ENCODE measurements at places on chromosomes 12 and 14.
A peak's percentile ranks its signal among the peaks of the same experiment; 100 is the strongest.

- no peak for DNase-seq
Measured at GRCh38 chr12:129550353-129550752, 353.5 kb downstream of the TMEM132D start.

DNA sequence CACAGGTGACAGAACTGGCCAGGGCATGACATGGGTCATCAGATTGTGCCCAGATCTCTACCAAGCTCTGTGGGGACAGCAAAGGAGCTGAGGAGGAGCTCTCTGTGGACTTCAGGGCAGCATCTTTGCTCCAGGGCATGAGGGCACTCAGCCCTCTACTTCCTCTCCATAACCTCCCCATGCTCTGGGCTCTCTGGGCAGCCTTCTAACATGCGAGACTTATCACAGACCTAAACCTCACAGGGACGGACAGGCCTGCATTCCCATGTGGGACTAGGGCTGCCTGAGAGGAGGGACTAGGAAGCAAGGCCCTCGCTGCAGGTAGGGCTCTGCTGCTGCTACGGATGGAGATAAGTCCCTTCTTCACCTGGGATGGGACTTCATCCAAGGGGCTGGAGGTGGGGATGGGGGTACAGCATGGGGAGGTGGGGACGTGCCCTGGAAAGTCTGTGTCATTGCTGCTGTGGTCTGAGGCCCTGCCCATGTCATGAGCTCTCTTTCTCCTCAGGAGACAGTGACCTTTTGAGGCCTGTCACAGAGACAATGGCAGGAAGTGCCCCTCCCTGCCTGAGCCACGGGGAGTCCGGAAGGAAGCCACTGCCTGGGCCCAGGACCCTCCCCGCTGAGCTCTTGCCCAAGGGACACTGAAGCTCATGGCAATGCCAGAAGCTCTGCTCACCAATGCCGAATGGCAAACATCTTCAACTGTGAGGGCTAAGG is 44.1 kb downstream of the PITPNM2 start:
- DNase-seq = no peak

GRCh38 chr14:25463480-25463879 is 413.5 kb upstream of the STXBP6 start:
- no peak for DNase-seq

DNA sequence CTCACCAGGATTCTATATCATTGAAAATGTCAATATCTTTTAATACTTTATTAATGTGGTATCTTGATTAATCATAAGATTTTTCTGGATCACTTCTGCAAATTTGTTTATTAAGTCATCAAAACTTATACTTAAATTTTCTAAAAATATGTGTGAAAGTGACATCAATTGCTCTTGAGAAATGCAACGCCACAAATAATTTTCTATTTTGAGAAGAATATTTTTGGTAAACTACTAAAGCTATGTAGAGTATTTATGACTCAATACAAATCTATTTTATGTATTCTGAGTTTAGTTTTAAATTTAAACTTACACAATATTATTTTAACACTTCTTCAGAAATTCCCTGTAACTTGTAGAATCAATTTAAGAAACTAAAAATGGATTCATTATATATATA is 263.3 kb downstream of the RASSF9 start:
- peak; percentile 12 for DNase-seq

DNA sequence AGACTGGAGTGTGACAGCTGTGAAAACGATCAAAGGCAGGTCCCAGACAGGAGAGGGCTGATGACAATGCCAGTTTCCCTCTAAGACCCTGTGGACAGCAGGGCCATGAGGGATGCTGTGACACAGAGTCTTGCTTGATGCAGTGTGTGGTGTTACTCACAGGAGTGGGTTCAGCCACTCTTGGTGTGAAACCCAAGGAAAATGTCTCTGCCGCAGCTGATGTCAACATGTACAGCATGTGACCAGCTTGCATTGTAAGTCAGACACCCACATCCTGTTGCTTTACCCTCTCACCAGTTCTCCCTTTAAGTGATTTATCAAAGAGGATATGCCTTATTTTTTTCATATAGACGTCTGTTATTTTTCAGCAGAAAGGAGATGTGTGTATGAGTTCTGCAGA is 268.6 kb downstream of the BTG1 start:
- no peak for DNase-seq

DNA sequence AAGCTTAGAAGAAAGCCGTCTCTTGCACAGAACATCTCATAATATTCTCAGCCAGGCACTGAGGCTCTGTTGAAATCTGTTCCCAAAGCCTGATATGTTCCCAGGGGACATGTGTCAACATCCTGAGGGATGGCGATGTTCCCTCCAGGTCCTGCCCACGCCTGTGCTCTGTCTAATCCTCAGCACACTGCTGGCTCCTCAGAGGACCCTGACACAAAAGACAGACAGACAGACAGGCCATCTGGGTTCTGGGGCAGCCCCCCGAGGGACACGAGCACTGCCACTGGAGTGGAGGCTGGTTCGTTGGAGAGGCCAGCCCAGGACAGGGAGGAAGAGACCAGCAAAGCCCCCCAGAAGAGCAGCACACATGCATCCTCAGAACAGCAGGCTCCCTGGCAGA is 27.8 kb downstream of the CHGA start:
- DNase-seq = no peak

DNA sequence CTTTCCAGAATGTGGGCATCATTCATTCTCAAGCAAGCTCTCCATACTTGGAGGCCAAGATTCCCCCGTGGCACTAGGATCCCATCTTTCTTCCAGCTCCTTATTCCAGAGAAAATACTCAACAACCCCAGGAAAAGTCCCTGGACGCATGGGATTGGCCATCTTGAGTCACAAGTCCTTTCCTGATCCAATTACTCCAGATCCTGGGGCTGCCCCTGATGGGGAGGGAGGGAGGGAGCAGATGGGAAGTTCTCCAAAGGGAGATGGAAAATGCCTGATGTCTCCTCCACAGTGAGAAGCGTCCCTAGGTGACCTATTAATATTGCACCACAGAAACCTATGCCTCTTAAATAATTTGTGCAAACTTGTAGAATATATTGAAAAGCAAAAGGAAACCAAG is 12.4 kb upstream of the KCNK13 start:
- no peak for DNase-seq

DNA sequence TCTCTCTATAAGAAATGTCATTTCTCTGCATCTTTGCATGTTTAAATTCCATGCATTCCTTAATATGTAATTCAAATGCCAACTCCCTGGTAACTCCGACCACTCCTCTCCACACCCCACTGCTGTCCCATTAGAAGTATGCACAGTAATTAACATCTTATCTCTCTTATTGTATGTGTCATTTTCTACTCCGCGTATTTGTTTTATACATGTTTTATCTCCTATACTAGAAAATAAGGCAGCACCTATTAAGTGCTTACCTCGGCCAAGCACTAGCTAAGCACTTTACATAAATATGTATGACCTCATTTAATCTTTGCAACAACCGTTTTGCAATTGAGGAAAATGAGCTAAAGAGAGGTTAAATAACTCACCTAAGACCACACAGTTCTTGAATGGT is 469.8 kb downstream of the BCAT1 start:
- DNase-seq = no peak

DNA sequence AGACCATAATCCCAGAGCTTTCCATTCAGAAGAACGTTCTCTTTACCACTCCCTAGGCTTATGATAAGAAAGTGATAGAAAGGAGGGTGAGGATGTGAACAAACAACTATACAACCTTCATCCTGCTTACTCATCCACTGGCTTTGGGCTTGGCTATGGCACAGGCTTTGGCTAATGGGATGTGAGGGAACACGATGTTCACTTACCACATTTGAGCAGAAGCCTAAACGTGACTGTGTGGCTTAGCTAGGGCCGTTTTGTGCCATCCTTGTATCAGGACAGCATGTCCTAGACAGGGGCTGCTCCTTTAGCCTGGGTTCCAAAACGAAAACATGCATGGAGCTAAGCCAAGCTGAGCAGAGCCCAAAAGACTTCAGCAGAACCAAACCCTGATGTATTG is 118.6 kb upstream of the CCDC175 start:
- DNase-seq = no peak

GRCh38 chr12:99261256-99261655 is 386.3 kb upstream of the GARIN6 start:
- no peak for DNase-seq

DNA sequence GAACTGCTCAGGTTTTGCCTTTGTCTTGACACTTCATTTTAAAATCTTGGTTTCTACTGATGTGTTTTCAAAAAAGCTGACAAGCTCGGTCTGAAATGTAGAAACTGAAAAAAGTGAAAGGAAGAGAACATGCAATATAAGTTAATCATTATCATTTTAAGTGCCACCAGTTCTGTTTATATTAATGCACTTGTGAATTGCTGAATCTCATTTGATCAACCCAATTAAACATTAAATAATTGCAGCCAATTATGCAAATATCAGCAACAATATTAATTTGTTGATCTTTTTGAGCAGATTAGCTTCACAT is 133.8 kb downstream of the BCAT1 start:
- DNase-seq = no peak

DNA sequence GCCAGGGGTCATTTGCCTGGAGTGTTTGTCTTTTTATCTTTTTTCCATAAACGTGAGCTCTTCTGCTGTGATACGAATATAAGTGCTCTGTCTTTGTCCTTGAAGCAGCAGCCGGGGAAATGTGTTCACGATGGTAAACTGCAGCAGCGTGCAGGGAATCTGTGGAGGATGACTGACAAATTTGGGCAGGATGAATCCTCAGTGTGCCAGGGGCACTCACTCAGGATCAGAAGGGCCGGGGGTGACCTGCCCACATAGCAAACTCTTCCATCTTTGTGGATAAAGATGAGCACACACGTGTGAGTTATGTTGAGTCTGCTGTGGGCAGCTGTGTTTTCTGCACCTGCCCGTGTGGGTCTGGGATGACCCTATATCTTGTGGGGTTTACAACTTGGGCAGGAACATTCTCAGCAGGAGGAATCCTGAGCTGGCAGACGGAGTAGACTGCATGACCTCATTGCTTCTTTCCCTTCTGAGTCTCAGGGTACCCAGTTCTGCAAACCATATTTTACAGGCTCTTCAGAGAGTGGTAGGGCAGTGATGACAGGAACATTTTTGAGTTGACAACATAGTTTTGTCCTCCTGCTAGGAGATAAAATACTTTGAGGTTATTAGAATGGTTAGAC is 711 bp downstream of the ANO4 start:
- no peak for DNase-seq

GRCh38 chr12:2856051-2856450 is 788 bp downstream of the TEX52 start:
- DNase-seq = no peak

DNA sequence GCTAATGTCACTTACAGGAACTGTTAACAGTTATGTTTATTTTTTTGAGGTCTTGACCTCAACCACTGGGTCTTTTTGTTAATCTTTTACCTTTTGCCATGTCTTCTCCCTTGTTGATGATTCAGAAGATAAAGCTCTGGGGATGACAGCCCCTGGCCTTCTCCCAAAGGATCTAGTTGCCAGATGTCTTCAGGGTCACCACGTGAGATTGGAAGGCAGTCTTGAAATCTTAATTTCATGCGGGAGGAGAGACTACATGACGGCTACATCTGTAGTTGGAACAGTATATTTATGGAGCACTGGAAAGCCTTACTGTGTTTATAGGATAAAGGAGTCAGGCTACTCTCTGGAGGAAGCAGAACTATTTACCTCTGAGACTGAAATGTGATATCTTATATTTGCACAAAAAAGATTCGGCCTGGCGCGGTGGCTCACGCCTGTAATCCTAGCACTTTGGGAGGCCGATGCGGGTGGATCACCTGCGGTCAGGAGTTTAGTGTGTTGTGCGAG is 5.6 kb downstream of the MLEC start:
- no peak for DNase-seq

- DNase-seq = peak; percentile 86
Measured at GRCh38 chr14:24911324-24912109, 138.4 kb downstream of the STXBP6 start.

- peak; percentile 17 for DNase-seq
Measured at GRCh38 chr12:121033625-121034349, 5.3 kb downstream of the OASL start.

- peak; percentile 44 for DNase-seq
Measured at GRCh38 chr14:70027785-70028428, 148.7 kb downstream of the SMOC1 start.

- no peak for DNase-seq
Measured at GRCh38 chr14:90674043-90674670, 142.1 kb downstream of the TTC7B start.

- no peak for DNase-seq
Measured at GRCh38 chr12:112894128-112894527, 12.6 kb upstream of the OAS1 start.

- no peak for DNase-seq
Measured at GRCh38 chr14:101185073-101185835, 281.7 kb upstream of the RTL1 start.

DNA sequence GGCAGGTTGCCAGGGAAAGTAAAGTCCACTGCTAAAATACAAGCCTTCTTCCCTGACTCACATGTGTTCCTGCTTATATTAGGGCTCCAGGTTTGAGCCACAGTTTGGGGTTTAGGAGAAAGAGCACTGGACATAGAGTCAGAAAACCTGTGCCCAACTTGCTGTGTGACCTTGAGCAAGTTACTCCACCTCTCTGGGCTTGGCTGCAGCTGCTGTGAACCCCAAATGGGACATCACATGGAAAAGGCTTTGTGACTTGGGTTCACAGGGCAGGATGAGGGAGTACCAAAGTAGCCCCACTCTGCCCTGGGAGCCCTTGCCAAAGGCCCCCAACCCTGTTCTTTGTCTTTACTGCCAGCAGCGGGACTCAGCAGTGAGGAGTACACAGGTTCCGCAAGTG is 79.0 kb upstream of the NOS1 start:
- DNase-seq = no peak

DNA sequence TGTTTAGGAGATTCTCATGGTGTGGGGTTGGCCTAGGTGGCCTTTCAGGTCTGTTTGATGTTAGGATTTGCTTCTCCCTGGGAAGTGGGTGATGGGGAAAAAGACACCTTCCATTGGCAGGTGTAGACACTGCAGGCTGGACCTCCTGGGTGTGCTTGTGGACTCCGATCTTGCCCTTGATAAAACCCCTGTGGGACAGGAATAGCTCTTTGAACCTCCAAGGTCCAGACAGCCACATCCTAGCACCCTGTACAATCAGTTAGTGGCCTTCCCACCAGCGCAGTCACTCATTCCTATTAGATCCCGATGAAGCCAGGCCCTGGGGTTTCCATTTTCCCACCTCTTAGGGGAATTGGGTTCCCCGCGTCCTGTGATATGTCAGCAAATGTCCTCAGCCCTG is 28.5 kb downstream of the MEG3 start:
- DNase-seq = no peak

DNA sequence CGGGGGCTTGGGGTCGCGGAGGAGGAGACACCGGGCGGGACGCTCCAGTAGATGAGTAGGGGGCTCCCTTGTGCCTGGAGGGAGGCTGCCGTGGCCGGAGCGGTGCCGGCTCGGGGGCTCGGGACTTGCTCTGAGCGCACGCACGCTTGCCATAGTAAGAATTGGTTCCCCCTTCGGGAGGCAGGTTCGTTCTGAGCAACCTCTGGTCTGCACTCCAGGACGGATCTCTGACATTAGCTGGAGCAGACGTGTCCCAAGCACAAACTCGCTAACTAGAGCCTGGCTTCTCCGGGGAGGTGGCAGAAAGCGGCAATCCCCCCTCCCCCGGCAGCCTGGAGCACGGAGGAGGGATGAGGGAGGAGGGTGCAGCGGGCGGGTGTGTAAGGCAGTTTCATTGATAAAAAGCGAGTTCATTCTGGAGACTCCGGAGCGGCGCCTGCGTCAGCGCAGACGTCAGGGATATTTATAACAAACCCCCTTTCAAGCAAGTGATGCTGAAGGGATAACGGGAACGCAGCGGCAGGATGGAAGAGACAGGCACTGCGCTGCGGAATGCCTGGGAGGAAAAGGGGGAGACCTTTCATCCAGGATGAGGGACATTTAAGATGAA is 630 bp downstream of the FOS start:
- DNase-seq = peak; percentile 86

GRCh38 chr14:51304941-51305340 is 64.9 kb downstream of the TMX1 start:
- peak; percentile 90 for DNase-seq
